ENCODE measurements at places on chromosomes 4 and X. TPM values are rescaled to one million over a fixed set of nuclear protein-coding genes. Genes with fewer than 3 reads are reported as not detected.

Gene PAGE2
- polyA plus RNA-seq = not detected

Gene AMOT
- 6.3 TPM for polyA plus RNA-seq

Gene RNF175
- polyA plus RNA-seq = 37.8 TPM

Gene BRS3
- not detected for polyA plus RNA-seq

Gene MAPK10
- polyA plus RNA-seq = 147 TPM

Gene QRFPR
- polyA plus RNA-seq = 1.0 TPM

Gene CHRDL1
- 3.3 TPM for polyA plus RNA-seq

Gene CRMP1
- 642 TPM for polyA plus RNA-seq

Gene TIMP1
- polyA plus RNA-seq = 3.9 TPM

Gene FATE1
- polyA plus RNA-seq = not detected

Gene AVPR2
- not detected for polyA plus RNA-seq

Gene CPXCR1
- polyA plus RNA-seq = not detected

Gene UGT2B17
- not detected for polyA plus RNA-seq

Gene NPY5R
- polyA plus RNA-seq = 2.3 TPM

Gene LRIT3
- 0.78 TPM for polyA plus RNA-seq

Gene SLC10A6
- polyA plus RNA-seq = not detected

Gene GPR143
- 5.5 TPM for polyA plus RNA-seq

Gene GLRA2
- 18.6 TPM for polyA plus RNA-seq

Gene ARSJ
- not detected for polyA plus RNA-seq

Gene ADGRL3
- 90.1 TPM for polyA plus RNA-seq

Gene PNMA6E
- not detected for polyA plus RNA-seq

Gene DUX4
- polyA plus RNA-seq = not detected

Gene TEC
- not detected for polyA plus RNA-seq

Gene CORIN
- polyA plus RNA-seq = 0.25 TPM

Gene CT45A1
- not detected for polyA plus RNA-seq

Gene GNRHR
- polyA plus RNA-seq = not detected

Gene SNX12
- polyA plus RNA-seq = 71.2 TPM

Gene KCNE5
- not detected for polyA plus RNA-seq

Gene MAGEA10
- polyA plus RNA-seq = not detected

Gene FAM184B
- polyA plus RNA-seq = not detected

Gene SHROOM4
- 1.4 TPM for polyA plus RNA-seq

Gene DUSP9
- polyA plus RNA-seq = 0.94 TPM

Gene CSAG1
- not detected for polyA plus RNA-seq

Gene ZNF732
- polyA plus RNA-seq = not detected

Gene FGFBP2
- polyA plus RNA-seq = not detected

Gene ETNPPL
- polyA plus RNA-seq = 0.45 TPM

Gene TMEM156
- polyA plus RNA-seq = not detected

Gene ETDA
- polyA plus RNA-seq = 1.6 TPM

Gene ODAPH
- 2.5 TPM for polyA plus RNA-seq

Gene TRAPPC11
- 78.1 TPM for polyA plus RNA-seq

Gene RHOH
- not detected for polyA plus RNA-seq

Gene HCFC1
- polyA plus RNA-seq = 10.3 TPM

Gene PKD2
- polyA plus RNA-seq = 54.8 TPM

Gene HSFX2
- polyA plus RNA-seq = 1.3 TPM

Gene PABPC5
- polyA plus RNA-seq = 2.7 TPM

Gene HEPH
- polyA plus RNA-seq = 8.7 TPM

Gene SPARCL1
- polyA plus RNA-seq = not detected

Gene BLOC1S4
- 31.9 TPM for polyA plus RNA-seq

Gene SSX2B
- polyA plus RNA-seq = not detected

Gene NALF2
- polyA plus RNA-seq = 5.4 TPM

Gene TRIM61
- not detected for polyA plus RNA-seq

Gene CFAP99
- not detected for polyA plus RNA-seq

Gene USP26
- polyA plus RNA-seq = not detected

Gene ARX
- polyA plus RNA-seq = 42.8 TPM

Gene DOK7
- polyA plus RNA-seq = 0.66 TPM

Gene TRAM1L1
- 18.2 TPM for polyA plus RNA-seq

Gene SLC49A3
- not detected for polyA plus RNA-seq

Gene CLRN2
- polyA plus RNA-seq = not detected

Gene PABPC1L2A
- polyA plus RNA-seq = 0.56 TPM

Data from neural cell (in vitro differentiated cells).